Upper lobe of right lung (tissue), 1 donor: ENCODE measurements at places on chromosomes 5 and 9. TPM values are rescaled to one million over a fixed set of nuclear protein-coding genes. Genes with fewer than 3 reads are reported as not detected.
A peak's percentile ranks its signal among the peaks of the same experiment; 100 is the strongest.

SNX18 gene
- total RNA-seq: 35.4 TPM

DNA sequence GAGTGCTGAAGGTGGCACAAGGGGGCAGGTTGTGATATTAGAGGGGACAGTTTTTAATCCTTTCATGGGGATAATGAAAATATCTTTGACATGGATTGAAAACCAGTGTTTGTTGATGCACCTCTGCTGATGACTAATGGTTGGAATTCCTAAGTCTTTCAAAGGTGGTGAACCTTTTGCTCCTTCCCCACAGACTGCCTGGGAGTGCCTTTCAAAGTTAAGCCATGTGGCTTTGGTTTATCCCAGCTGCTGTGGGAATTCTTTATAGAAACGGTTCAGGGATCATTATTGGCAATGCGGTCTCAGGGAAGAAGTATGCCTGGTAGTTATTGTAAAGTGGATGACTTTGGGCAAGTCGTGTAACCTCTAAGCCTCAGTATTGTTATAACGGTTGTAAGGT lies 45.7 kb downstream of the PIP5K1B start:
- H3K27ac ChIP-seq: peak overlapping the region; percentile 58
- DNase-seq: no peak
- no peak overlapping the region for H3K4me3 ChIP-seq
- no peaks in the 10 kb centered on the region for H3K36me3 ChIP-seq
- H3K27me3 ChIP-seq: no peaks in the 10 kb centered on the region
- H3K4me1 ChIP-seq: no peaks in the 10 kb centered on the region

FBXO10 gene
- total RNA-seq: 8.0 TPM

AKNA gene
- total RNA-seq: 54.7 TPM

SH3PXD2B gene
- total RNA-seq: 46.2 TPM

- DNase-seq: no peak
- H3K4me3 ChIP-seq: no peak overlapping the region
- no peaks in the 10 kb centered on the region for H3K4me1 ChIP-seq
- no peaks in the 10 kb centered on the region for H3K27me3 ChIP-seq
- H3K27ac ChIP-seq: no peak overlapping the region
- H3K36me3 ChIP-seq: no peaks in the 10 kb centered on the region
Observed at GRCh38 chr9:7859701-7860334, 60.2 kb upstream of the DMAC1 start.

SPEF2 gene
- 9.9 TPM for total RNA-seq

- H3K36me3 ChIP-seq: no peaks in the 10 kb centered on the region
- no peaks in the 10 kb centered on the region for H3K27me3 ChIP-seq
- no peaks in the 10 kb centered on the region for H3K4me1 ChIP-seq
Observed at GRCh38 chr5:148312153-148312552, at the start of gene SPINK7. TSS of gene SPINK7 (plus strand) at chr5:148312423. CDS start at chr5:148312484, 61 bp downstream.

DNA sequence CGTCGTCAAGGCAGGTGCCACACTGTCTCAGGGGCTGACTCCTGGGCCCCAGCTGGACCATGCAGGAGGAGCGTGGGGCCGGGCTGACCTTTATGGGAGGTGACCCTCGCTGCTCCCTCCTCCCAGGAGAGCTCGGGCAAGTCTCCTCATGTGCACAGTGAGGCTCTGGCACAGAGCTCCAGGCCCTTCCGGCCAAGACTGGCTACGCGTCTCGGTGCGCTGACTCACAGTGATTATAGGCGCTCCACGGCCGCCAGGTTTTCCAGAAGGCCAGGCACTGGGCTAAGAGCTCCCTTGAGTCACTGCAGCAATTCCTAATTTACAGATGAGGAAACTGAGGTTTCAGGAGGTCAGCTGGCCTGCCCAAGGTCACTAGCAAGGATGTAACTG lies 47.4 kb downstream of the VAV2 start:
- H3K4me3 ChIP-seq: no peak overlapping the region
- peak; percentile 58 for DNase-seq
- H3K4me1 ChIP-seq: peaks cover 15% of the 10 kb centered on the region
- no peaks in the 10 kb centered on the region for H3K36me3 ChIP-seq
- H3K27ac ChIP-seq: no peak overlapping the region
- H3K27me3 ChIP-seq: no peaks in the 10 kb centered on the region

C1QTNF2 gene
- total RNA-seq: 2.2 TPM
